SW 1271 (cell line): ENCODE measurements at places on chromosomes 2 and 18.

- DNase-seq, result no peak
Observed at GRCh38 chr2:241859436-241860183, 916 bp upstream of the PDCD1 start.

DNA sequence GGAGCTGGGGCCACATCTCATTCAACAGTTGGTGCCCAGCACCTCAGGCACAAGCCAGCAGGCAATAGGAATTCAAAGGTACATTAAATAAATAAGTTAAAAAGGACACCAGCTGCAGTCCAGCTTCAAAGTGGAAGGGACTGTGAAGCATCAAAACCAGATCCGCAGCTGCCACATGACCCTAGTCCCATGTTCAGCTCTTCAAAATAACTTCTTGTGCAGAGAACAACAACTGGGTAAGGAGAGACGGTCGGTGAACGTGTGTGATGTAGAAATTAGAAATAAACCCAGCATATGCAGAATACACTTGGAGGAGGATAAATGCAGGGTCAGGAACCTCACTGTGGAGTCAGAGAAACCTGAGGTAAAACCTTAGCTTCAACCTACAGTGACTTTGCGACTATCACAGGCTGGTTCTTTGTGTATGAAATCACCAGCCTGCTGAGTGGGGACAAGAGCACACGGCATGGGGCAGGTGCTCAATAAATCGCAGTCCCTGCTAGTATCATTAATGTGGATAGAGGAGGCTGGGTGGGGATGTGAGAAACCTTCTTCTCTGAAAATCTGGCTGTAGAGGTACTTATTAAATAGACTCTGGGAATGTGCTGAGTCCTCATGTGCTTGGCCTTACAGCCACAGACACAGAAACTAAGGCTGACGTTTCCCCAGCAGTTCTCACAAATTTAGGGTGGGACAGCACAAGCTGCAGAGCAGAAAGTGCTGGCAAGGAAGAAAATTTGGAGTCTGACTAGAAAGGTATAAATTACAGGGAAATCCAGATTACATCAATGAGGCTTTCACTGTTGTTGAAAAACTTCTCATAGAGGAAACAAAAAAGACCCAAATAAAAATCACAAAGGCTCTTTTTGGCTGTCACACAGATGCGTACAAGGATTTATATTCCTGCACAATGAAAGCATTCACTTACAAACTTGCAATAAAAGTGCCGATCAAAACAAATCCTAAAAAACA is 20.7 kb downstream of the FBXO15 start:
- no peak for DNase-seq

- DNase-seq, result no peak
Observed at GRCh38 chr2:151262629-151263028, 966 bp upstream of the RBM43 start.

DNA sequence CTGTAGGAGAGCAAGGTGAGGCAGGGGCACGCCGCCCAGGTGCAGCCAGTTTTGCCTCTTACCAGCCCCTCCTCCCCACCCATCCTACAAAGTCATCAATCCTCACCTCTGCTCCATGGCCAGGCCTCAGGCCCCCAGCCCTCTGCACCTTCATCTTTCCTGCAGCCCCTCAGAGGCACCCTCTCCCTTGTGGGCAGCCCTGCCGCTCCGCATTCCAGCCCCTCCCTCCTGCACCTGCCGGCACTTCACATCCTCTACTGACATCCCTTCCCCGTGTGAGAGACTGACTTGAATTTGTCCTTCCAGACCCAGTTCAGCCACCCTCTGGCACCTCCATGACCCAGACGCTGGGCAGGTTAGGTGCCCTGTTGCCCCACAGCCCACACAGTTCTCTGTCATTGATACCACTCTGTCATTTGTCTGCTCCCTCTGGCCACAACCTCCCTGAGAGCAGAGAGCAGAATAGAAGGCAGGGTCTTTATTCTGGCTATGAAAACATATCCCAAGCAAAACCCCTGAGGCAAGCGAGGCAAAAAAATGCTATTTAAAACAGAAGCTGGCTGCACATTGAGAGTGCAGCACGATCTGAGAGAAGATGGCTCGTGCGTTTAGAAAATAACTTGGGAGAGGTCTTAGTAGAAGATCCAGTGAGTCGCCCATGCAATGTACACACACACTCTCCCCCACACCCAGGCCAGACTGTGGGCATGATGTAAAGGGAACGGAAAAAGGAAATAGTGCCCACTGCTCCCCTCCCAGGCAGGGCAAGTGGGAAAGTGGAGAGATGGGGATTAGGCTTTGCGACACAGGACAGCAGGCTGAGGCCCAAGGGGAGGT is 25.9 kb downstream of the SDC1 start:
- no peak for DNase-seq

GRCh38 chr2:104702031-104702850 is 151.7 kb upstream of the POU3F3 start:
- DNase-seq, result no peak

DNA sequence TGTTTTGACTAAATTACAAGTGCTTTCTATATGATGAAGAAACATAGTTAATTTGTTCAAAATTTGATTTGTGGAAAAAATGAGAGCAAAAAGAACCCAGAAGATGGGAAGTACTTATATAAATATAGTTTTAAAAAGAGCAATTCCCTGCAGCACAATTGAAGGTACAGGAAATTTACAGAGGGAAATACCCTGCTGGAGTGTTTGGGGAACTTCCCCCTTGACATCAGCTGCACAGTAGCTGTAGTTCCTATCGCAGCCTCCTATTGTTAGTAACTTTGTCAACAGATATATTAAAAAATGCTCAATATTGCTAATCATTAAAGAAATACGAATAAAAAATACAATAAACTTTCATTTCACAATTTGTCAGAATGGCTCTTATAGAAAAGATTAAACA is 1118.8 kb upstream of the ZEB2 start:
- no peak for DNase-seq

GRCh38 chr2:128446874-128447537 is 128.3 kb upstream of the HS6ST1 start:
- no peak for DNase-seq

- DNase-seq, result no peak
Observed at GRCh38 chr2:229118336-229118735, 152.8 kb downstream of the PID1 start.

DNA sequence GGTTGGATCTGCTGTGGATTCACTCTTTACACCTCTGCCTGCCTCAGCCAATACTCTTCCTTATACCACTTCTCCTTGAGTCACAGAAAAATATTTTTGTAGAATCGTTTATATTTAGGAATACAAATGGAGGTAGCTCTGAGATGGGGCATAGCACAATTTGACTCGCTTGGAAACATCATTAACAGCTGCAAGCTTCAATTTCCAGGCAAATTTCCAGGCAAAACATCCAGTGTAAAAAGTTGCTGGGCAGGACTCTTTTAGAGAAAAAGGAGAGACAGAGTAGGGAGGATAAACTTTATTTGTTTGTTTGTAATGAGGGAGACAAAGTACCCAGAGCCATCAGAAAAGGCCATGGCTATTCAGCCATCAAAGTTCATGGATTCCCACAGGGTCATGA is 74.4 kb upstream of the SOX11 start:
- DNase-seq, result no peak

DNA sequence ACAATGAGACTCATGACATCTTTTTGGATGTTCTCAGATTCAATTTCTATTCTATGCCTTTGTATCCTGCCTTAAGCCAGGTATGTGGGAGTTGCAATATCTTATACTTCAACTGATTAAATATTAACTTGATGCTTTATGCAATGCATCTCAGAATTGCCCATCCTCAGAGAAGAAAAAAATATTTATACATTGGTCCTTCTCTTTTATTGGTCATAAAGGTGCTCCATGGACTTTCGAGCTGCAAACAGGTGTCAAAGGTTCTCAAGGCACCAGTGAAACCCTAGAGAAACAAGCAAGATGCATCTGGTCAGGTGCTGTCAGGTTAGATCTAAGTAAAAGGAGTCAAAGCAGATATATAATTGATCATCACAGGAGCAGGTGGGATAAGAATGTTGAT is 690.5 kb downstream of the PLCL1 start:
- no peak for DNase-seq

DNA sequence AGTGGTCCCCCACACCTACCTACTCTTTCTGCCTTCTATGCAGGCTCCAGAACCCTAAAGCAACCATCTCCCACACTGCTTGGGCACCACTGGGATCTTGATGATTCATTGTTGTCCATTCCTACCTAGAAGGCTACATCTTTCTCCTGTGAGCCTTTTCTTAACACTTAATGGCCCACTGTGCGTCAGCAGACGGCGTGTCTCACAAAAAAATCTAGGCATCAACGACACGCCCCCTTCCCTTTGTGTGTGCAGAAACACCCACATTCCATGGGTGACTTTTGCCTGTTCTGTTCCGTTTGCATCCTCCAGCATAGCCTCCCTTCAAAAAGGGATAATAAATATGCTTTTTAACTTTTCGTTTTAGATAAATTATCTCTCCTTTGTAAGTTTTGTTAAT is 99.7 kb upstream of the CYRIA start:
- DNase-seq, result no peak

DNA sequence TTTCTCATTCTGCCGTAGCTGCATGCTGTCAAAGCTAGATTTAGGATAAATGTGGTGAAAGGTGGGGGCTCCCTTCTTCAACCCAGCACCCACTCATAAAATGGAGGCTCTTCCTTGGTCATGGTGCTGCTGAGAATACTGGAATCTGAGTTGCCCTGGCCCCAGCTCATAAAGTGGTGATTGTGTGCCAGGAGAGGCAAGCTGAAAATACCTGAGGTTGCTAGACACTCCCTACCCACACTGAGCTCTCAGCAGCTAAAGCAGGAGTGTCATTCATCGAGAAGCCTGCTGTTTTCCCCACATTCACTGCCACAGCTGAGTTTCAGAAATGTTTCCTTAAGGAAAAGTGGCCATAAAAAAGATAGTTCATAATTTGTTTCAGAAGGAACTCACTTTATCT is 297.1 kb upstream of the RBMS1 start:
- DNase-seq, result no peak
